ENCODE measurements at places on chromosomes 2 and 18.

- no peak for DNase-seq
Observed at GRCh38 chr2:232485757-232486557, 1.7 kb downstream of the ECEL1 start.

DNA sequence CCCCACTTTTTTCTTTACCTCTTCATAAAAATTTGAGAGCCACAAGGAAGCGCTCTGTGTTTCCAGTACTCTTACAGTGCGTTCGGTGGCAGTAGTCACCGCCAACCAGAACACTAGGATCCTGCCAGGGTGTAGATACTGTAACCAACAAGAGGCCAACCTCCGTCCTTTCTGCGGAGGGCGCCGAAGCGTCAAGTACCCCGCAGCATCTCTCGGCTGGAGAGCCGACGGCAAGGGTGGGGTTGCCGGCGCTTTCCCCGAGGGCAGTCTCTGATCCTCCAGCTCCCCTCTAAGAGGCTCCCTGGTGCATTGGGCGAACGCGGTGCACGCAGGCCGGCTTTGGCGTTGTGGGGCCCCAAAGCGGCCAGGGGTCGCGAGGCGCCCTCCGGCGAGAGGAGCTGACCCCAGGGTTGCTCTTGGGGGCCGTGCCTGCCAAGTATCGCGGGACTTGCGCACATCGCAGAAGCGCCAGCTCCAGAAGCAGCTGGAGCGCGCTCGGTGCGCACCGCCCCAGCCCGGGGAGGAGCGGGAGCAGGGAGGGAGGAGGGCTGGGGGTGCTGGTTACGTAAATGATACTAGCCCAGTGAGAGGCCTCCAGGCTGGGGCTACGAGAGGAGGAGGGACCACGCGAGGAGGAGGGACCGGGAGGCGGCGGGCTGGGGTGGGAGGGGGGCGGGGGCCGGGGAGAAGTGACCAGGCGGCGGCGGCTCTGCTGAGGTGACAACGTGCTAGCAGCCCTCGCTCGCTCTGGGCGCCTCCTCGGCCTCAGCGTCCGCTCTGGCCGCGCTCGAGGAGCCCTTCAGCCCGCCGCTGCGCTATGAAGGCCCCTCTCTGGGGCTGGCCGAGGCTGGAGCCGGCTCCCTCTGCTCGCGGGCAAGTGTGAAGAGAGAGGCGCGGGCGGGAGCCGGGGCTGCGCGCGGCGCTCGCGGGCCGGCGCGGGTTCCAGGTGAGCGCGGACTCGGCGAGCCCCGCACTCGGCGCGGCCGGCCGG is at the start of gene GALNT13:
Gene GALNT13, plus strand, starts transcription at position 692 of the 991 bp plus-strand sequence.
- DNase-seq = no peak

- DNase-seq = peak; percentile 78
Observed at GRCh38 chr18:22282311-22283115, 113.1 kb downstream of the GATA6 start.

GRCh38 chr2:126856403-126856802 is 42.3 kb upstream of the TEX51 start:
- DNase-seq = no peak

DNA sequence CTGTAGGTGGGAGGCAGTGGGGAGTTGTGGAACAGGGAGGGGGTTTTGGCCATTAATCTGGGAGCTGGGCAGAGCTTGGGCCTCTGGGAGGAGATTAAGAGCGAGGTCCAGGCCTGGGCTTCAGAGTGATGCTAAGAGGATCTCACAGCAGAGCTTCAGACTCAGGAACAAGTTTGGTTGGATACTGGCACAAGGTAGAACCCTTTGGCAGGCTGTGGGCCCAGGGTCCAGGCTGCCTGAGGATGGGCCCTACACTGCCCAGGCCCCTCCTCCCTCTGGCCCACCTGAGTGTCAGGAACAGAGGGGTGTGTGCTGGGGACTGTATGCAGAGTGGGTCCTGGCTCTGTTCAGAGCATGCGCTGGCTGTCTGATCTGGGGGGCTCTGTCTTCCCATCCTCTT is 334.9 kb downstream of the CYP26B1 start:
- DNase-seq = no peak

GRCh38 chr2:29223851-29224692 is 108.9 kb downstream of the CLIP4 start:
- peak; percentile 76 for DNase-seq

- DNase-seq = no peak
Observed at GRCh38 chr2:136295168-136295567, 177.2 kb upstream of the CXCR4 start.

DNA sequence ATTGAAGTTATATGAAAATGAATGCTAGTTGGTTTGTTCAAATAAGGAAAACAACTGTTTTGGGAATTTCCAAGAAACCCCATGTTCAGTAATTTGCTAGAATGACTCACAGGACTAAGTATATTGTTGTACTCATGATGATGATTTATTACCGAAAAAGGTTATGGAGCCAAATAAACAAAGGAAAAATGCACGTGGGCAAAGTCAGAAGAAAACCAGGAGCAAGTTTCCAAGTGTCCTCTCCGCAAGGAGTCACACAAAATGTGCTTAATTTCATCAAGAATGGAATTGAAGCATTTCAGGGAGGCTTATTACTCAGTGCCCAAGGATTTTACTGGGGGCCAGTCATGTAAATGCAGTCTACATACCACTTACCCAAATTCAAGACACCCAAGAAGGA is 1652.4 kb upstream of the TMEFF2 start:
- no peak for DNase-seq

DNA sequence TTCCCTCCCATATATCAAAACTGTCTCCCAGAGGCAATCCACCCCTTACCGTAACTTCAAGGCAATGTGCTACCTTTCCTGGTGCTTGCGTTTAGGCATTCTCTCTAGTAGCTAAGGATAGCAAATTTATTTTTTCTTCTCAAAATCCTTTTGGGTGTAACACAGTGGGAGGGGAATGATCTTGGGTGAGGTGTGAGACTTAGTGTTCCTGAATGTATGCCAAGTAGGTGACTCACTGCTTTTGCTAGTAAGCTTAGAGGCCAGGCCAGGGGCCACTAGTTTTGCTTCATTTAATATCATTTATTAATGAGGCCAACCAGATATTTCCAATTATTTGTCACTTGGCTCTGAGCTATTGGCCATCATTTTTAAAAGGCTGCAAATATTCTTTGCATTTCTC is 135.5 kb downstream of the NAPG start:
- DNase-seq = no peak

GRCh38 chr2:85547089-85547858 is 8.3 kb downstream of the MAT2A start:
- no peak for DNase-seq

- no peak for DNase-seq
Observed at GRCh38 chr2:86661333-86661732, 37.7 kb upstream of the RNF103 start.

DNA sequence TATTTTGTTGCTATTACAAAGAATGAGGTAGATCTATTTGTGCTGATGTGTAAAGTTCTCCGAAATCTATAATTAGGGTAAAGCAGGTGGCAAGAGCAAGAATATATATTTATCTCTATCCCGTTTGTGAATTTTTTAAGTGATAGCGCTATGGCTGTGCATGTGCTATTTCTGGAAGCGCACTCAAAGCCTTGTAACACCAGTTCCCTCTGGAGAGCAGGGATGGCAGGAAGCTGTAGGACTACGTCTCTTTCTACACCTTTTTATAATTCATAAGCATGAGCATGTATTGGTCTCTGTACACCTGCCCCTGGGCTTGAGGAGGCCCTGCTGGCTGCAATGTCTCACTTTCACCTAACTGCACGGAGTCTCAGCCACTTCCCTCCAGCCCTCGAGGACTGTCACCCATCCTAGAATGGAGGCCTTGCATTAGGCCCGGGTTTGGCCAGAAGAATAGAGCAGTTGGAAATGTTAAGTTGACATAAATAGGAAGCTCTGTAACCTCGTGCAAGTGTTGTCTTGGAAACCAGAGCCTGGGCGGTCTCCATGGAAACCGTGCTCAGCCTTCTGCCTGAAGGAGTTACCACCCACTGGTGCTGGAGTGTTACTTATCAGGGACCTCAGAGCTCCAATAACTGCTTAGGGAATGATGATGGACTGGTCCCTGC is 20.9 kb downstream of the ITM2C start:
- peak; percentile 81 for DNase-seq

DNA sequence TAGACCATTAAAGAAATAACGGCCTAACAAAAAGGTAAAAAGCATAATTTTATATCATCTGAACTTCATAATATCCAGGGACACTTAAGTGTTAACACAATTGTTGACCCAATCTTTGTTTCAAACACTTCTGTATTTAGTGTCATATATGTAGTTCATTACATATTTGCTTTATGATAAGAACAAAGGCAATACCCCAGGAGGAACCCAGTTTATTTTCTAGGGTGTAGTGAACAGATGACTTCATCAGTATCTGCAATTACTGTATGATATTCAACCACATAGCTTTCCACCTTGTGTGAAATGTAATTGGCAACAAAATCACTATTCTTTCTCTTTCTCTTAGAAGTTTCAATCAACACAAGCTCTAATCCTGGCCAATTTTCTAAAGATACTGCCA is 177.8 kb downstream of the SLC39A10 start:
- DNase-seq = no peak

DNA sequence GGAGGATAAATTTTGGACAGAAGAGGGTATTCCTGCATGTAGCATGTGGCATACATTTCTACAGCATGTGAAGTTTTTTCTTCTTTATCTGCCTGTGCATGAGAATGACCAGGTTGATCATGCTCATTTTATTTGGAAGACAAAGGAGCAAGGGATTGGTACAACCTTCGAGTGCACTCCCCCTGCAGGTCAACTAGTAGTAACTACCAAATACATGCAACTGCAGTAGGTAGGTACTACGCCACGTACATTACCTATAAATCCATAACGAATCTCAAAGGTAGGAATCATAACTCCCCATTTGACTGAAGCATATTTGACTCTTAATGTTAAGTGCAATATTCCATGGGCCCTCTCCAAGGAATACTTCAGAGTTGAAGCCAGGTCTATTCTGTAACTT is 763.9 kb downstream of the TSN start:
- peak; percentile 6 for DNase-seq

DNA sequence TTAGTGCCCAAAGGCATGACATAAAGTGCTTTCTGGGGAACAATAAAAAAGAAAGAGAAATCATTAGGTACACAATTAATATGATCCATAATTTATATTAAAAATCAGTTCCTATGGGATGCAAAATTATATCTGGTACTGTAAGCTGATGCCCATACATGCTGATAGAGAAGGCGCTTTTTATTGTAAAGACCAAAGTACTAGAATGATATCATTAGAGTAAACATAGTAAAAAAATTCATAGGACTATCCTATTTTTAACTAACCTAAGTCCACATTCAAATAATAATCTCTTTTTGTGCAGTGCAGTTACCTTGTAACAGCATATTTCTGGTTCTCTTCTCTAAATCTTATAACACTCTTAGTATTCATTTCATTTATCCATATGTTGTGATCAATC is 252.2 kb downstream of the ASXL3 start:
- no peak for DNase-seq

- DNase-seq = no peak
Observed at GRCh38 chr2:194559964-194560363, 1097.1 kb upstream of the SLC39A10 start.

GRCh38 chr2:158079672-158080071 is 22.0 kb upstream of the UPP2 start:
- DNase-seq = no peak

DNA sequence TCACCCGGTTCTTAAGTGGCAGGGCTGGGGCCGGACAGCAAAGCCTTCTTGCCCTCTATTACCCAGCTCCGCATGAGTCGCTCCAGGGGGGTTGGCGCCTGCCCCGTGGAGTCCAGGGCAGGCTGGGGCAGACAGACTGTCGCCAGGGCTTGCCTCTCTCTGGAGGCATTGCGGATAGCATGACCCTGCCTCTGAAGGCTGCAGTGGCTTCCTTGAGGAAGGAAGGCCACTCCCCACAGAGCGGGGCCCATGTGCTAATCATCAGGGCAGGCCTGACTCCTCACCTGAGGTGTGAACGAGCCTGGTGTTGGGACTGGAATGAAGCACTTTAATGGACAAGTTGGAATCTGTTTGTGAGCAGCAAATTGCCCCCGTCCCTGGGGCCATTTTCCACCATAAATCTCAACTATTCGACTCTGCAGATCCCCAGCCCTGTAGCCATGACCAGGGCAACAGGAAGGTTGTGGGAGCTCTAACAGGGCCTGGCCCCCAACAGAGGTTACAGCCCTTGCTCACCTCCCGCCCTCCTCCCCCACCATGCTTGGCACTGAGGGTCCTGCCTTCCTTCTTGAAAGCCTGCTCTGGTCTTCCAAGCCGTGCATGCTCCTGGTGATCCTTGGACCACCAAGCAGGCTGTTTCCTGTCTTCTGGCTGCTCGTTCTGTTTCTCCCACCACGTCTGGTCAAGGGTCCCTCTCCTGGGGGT is 144.9 kb upstream of the HAAO start:
- DNase-seq = no peak

GRCh38 chr2:65015731-65016130 is 26.5 kb downstream of the SLC1A4 start:
- DNase-seq = no peak

DNA sequence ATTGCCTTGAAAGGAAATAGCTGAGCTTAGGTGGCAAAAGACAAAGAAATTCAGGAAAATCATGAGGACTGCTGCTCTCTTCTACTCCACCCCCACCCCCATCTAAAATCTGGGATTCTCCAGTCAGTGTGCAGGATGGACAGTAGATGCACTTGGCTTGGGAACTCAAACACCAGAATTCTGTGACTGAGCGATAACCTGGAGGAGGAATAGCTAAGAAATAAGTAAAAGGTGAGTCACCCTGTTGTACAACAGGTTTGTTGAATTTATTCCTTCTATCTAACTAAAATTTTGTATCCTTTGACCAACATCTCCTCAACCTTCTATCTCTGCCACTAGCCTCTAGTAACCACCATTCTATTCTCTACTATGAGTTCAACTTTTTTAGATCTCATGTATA is 1029.9 kb upstream of the ACVR2A start:
- DNase-seq = no peak

- no peak for DNase-seq
Observed at GRCh38 chr2:172937884-172938712, 137.5 kb upstream of the MAP3K20 start.

DNA sequence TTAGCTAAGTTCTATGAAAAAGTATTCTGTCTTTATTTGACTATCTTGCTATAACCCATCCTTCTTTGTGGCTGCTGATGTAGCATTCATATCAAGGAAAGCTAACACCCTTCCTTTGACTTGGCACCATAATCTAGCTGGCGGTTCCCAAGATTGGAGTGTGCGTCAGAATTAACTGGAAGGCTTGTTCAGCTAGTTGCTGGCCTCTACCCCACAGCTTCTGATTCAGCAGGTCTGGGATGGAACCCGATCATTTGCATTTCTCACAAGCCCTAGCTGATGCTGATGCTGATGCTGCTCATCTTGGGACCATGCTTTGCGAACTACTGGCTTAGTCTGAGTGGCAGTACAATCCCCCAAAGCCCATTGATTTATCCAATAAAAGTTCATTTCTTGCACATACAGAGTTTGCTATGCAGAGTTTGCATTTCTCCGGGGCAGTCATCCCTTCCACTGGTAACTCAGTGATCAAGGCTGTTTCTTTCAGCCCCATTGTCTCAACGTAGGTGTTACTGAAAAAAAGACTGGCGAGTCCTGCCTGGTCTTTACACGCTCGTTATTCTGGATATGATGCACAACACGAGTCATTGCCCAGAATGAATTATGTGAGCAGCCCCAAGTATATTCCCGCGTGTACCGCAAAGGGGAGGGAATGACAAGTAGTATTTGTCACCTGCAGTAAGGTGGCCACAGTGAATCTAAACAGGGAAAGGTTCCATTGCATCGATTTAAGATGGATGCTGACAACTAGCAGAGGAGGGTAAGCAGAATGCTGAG is 96.5 kb downstream of the ZNF532 start:
- no peak for DNase-seq

Data from suppressor macrophage treated with lipopolysaccharide for 1 hour (primary cell).